ENCODE measurements at places on chromosomes 3 and 15.

DNA sequence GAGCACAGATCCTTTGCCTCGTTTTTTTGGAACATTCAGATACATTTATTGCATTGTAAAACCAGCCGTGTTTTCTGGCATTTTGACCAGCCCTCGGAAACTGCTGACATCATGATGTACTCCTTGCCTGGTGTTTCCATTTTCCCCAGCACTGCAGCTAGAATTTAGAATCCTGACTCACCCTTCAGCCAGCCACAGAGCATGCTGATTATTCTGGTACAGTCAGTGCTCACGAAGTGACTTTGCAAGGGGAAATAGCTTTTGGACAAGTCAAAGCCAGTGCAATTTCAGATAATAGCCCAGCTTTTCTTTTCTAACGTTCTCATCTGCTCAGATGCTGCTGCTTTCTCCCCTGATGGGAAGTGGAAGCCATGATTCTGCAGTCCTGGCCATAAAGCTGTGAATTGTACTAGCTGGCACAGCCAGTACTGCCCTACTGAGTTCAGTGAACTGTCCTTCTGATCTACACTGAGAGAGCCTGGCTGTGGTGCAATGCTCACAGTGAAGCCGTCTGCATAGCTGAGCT is 12.1 kb upstream of the CNBP start:
- DNase-seq, result no peak

GRCh38 chr3:7687428-7688147 is 814.0 kb upstream of the LMCD1 start:
- no peak for DNase-seq

DNA sequence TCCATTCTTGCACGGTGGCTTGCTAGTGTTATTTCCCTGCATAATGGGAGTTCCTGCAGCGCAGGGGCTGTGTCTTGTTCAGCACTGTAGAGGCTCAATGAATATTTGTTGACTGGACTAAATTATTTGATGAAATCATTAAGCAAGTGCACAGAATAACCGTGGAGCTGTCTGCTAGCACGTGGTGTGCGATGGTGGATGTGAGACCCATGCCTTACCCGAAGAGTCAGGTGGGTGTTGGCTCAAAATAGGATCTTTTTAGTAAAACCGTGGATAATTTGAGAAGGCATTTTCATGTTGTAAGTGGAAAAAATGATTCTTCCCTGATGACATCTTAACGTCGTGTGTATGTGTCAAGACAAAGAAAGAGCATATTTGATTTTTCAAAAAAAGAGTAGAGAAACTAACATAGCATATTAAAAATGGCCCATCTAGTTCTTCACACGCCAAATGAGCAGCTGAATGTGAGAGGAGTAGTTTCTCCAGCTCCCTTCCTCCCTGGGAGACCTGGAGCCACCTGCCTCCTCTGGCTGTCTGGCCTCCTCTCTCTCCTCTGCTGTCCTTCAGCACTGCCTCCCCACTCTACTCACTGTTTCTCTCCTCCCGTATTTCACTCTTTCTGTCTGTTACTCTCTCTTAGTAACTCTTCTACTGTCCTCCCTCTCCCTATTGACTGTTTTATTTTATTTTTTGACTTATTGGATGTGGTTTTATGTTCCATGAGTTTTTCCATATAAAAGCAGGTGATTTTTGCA is 6.3 kb downstream of the FAM81A start:
- no peak for DNase-seq

DNA sequence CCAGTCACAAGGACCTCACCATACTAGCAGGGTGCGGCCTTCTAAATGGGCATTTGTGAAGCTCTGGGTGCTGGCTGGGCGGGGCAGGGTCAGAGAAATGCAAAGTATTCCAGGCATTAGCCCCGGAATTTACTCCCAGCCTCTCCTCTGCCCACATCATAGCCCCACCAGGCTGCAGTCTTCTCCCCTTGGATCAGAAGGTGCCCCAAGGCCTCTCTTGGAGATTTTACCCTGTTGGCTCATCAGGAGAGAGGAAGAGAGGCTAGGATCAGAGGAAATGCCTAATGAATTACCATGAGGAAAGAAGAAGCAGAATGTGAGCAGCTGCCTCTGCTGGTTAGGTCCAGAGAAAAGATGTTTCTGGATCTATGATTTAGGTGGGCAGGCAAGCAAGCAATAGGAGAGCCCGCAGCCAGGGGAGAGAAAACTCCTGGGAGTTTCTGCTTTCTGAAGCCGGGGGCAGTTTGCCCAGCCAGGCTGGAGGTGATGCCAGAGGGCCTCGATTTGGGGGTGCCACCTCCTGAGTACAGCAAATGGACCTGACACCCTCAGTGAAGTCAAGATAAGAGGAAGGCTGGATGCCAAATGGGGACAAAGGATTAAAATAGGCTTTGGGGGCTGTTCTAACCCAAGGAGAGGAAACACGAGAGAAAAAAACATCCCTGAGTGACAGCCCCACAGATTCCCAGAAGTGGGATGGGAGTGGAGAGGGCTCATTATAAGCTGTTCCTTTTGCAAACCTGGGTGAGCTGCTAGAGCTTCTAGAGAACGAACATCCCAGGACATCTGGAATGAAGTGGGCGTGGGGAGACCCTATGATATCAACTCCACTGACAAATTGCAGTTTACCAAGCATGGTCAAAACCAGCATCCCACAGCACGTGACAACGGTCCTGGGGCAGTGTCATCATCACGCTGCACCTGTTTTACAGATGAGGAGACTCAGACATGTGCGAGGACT is 65.4 kb downstream of the BDH1 start:
- no peak for DNase-seq

- DNase-seq, result no peak
Observed at GRCh38 chr15:35596285-35596684, 50.3 kb upstream of the DPH6 start.

DNA sequence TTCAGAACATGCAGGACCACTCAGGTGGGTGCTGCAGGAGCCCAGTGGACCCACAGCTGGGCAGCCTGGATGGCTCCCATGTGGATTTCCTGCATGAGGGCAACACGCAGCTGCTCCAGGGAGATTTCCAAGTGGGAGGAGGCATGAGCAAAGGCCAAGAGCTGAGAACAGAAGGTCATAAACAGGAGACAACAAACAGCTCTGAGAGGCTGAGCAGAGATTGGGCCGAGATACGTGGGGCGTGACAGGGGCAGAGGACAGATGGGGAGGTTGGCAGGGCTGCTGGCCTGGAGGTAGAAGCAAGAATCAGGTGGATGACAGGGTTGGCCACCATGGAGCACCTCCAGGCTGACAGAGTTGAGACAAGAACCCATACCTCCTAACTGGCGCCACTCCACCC is 2.9 kb downstream of the PHGR1 start:
- no peak for DNase-seq

DNA sequence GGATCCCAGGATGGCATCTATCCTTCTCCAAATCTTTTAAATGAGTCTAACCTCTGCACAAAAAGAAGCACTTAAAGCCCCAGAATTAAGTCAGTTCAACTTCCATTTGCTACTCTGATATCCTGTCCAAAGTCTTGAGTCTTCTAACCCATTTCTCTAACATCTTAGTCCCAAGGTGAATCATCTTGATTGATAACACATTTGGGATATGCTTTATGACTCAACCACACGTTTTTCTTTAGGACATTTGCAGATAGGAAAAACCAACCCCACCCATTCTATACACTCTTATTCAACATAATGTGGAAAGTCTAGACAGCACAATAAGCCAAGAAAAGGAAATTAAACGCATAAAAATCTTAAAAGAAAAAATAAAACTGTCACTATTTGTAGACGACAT is 18.8 kb upstream of the TEX9 start:
- no peak for DNase-seq

DNA sequence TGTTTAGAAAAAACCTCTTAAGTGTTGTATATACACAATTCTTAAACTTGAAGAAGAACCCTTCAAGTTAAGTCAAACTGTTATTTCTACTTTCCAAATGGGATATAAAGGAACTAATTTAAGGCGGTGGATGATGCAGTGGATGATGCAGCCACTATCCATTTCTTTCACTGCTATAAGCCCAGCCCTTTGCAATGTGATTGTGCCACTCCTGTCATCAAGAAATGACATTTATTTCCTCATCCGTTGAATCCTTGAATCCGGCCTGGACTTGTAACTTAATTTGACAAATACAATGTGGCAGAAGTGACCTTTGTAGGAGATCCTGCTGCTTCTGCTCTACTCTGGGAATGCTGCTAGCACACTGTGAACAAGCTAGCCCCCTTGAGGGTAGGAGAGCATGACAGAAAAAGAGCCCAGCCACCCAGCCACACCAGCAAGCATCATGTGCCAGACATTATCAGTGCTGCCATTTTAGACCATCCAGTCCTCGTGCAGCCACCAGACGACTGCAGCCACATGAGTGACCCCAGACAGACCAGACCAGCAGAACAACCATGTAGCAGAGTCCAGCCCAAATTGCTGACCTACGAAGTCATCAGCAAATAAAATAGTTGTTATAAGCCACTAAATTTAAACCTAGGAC is 47.4 kb downstream of the UACA start:
- no peak for DNase-seq

DNA sequence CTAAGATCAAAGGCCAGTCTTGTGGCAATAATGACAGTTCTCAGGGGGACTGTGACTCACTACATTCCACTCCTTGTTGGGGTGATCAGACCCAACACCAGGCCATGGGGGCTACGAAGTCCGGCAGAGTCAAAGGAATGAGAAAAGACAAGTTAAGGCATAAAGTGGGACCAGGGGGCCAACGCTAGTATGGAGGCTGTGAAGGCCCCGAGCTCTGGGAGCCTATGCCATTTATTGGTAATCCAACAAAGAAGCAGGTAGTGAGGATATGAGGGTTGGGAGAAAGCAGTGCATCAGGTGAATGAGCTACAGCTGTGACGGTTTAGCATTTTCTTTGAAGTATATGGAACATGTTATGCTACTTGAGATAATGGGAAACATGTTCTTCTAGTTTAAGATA is 104.4 kb upstream of the C2CD4B start:
- DNase-seq, result no peak

GRCh38 chr3:89198591-89198990 is 91.2 kb downstream of the EPHA3 start:
- no peak for DNase-seq

DNA sequence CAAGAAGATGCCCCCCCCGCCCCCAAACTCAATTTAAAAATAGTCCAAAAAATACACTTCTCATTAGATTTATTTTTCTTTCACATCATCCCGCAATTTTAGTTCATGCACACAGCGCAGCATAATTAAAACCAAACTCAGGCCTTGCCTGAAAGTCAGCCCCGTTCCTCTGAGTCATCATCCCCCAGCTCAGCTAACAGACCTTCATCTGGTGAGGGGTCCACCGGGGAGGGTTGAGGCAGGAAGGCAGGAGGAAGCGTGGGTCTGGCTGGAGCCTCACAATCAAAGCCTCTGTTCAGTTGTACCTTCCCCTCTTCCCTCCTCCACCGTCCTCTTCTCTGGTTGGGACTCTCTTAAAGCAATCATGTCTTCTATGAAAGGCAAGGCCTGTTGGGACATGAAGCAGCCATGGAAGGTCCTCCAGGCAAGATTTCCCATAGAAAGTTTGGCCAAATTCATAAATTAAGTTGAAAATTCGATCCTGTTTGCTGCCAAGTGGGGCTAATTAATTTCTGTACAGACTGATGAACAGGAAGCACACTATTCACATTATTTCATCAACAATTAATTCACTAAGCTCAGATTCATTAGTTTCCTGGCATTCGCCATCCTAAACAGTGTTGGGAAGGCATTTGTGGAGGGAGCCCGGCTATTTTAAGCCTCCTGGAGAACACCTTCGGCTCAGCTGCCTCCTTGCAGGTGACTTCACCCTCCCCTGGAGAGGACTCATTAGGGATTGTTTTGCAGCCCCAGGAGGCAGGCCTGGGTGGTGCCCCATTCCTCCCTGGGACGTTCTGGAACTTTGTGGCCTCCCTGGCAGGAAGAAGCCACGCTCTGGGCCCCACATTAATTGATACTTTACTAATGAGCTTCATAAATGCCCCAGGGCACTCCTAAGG is 72.3 kb upstream of the BNC1 start:
- no peak for DNase-seq

DNA sequence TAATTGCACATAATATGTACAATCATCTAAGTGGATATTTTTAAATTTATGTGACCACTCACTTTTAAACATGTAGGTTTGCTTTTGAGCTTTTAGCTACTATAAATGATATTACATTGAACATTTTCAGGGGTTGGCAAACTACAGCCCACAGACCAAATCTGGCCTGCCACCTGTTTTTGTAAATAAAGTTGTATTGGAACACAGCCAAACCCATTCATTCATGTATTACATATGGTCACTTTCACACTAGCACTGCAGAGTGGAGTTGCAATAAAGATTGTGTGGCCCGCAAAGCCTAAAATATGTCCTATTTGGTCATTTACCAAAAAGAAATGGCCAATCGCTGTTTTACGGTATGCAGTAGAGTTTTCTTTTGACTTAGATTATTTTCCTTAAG is 21.2 kb downstream of the CMTM7 start:
- DNase-seq, result no peak

DNA sequence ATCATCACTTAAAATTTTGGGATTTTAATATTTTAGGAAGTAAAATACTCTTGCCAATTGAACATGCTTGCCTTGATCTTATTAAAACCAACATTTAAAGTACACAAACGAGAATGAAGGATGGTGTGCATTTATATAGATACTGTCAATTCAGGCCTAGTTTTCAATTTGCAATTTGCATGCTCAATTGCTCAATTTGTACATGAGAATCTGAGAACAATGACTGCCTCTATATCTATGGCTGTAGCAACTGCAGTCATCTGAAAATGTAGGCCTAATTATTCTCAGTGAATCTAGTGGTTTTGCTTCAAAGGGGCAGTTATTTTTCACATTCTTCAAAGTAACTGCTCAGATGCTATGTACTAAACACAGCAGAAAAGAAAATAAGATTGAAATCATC is 18.8 kb downstream of the ZBBX start:
- no peak for DNase-seq

GRCh38 chr3:37221407-37221806 is 47.0 kb upstream of the LRRFIP2 start:
- DNase-seq, result no peak

DNA sequence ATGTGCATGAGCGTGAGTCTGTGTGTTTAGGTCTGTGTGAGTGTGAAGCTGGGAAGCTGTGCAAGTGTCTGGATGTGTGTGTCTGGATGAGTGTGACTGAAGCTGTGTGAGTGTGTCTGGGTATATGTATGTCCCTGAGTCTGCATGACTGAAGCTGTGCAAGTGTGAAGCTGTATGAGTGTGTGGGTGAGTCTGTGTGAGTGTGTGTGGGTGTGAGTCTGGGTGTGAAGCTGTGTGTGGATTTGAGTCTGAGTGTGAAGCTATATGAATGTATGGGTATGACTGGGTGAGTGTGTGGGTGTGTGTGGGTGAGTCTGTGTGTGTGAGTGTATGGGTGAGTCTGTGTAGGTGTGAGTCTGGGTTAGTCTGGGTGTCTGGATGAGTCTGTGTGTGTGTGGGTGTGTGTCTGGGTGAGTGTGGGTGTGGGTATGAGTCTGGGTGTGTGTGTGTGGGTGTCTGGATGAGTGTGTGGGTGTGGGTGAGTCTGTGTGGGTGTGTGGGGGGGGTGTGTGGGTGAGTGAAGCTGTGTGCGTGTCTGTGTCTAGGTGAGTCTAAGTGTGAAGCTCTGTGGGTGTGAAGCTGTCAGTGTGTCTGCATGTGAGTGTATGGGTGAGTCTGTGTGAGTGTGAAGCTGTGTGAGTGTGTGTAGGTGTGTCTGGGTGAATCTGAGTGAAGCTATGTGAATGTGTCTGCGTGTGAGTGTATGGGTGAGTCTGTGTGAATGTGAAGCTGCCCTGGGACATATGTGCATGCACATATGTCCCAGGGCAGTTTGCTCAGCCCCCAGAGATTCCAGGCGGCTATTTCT is 20.3 kb downstream of the MINAR1 start:
- no peak for DNase-seq

Data from activated naive CD4-positive, alpha-beta T cell treated with anti-CD3 and anti-CD28 coated beads, Interleukin-2, amount 50 U/mL, for 72 hours (primary cell).